ENCODE measurements at places on chromosomes 4 and X.

- peaks cover 6% of the 10 kb centered on the region for H3K36me3 ChIP-seq
- no peaks in the 10 kb centered on the region for H3K27me3 ChIP-seq
- H3K4me1 ChIP-seq, result peaks cover 36% of the 10 kb centered on the region
- peak overlapping the region; percentile 79 for H3K27ac ChIP-seq
Measured at GRCh38 chrX:65706041-65706828, 38.8 kb downstream of the MSN start.

- H3K27me3 ChIP-seq, result no peaks in the 10 kb centered on the region
- no peak overlapping the region for H3K27ac ChIP-seq
- H3K36me3 ChIP-seq, result no peaks in the 10 kb centered on the region
- no peak overlapping the region for H3K4me3 ChIP-seq
Measured at GRCh38 chr4:19684084-19684483, 567.6 kb upstream of the SLIT2 start.

GRCh38 chr4:127249066-127249766, 383.5 kb upstream of the INTU start:
- peak overlapping the region; percentile 6 for H3K27ac ChIP-seq
- H3K4me1 ChIP-seq, result no peaks in the 10 kb centered on the region
- peak; percentile 58 for DNase-seq

GRCh38 chr4:107922486-107923473, 8.6 kb upstream of the CYP2U1 start:
- no peaks in the 10 kb centered on the region for H3K27me3 ChIP-seq
- H3K27ac ChIP-seq, result no peak overlapping the region
- no peaks in the 10 kb centered on the region for H3K36me3 ChIP-seq
- no peaks in the 10 kb centered on the region for H3K4me1 ChIP-seq
- H3K4me3 ChIP-seq, result no peak overlapping the region
- no peak for DNase-seq

DNA sequence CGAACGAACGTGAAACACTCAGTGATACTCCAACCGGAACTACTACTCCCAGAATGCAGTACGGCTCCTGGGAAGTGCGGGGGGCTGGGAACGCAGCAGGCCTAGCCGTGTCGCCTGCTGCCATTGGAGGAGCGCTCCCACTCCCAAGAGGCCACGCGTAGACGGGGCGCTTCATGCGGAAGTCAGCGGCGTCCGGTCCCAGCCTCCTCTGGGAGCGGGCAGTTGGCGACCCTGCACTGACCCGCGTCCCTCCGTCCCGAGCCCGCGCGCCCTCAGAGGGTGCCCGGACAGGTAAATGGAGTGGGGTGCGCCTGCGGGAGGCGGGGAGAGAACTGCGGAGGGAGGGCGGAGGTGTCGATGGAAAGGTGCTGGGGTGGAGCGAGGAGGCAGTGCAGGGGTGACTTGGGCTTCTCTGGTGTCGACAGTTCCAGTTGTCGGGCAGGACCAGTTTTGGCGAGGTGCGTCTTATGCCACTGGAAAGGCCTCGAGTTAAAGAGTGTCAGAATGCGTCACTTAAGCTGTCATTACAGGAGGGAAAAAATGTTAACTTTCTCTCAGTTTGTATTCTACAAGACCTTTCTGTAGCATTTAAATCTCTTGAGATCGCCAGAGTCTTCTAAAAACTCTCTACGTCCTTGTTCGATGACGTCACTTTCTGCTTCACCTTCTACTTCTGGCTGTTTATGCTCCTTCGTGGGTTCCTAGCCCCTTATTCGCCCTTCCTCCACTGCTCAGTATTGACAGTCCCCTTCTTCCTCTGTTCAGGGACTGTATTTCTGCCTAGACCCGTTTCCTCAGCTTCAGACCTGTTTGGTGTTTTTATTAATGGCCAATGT, at the start of gene VAMP7:
TSS of gene VAMP7 (plus strand) at position 188 of the 836 bp plus-strand sequence. CDS start 8,122 bp downstream, outside the sequence.
- H3K27me3 ChIP-seq, result peaks cover 3% of the 10 kb centered on the region
- no peaks in the 10 kb centered on the region for H3K36me3 ChIP-seq
- peak within 1 kb of the TSS; percentile 74 for H3K4me3 ChIP-seq
- peak within 1 kb of the TSS; percentile 74 for H3K27ac ChIP-seq
- peak; percentile 80 for DNase-seq

Measured in astrocyte (in vitro differentiated cells and primary cell).